ENCODE measurements at places on chromosomes 5 and 9.

DNA sequence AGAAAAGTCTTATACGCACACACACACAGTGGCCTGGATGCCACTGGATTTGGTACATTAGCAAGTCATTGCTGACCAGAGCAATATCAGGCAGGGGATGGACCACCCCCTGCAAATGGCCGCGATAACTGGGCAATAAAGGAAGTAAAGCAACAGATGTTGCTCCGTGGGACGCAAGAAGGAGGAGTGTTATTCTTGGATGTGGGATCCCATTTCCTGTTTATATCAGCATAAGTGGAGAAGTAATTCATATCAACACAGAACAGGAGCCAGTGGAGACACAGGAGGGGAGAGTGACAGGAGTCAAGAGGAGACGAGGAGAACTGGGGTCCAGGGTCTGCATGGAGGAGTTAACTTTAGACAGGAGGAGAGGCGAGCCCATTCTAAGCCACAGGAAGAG is 18.4 kb downstream of the RUFY1 start:
- no peak for DNase-seq

- DNase-seq, result no peak
These were observed 1891.7 kb upstream of the WWC1 start for GRCh38 chr5:166399781-166400180.

GRCh38 chr5:131466171-131466766 is 168.8 kb downstream of the RAPGEF6 start:
- no peak for DNase-seq

DNA sequence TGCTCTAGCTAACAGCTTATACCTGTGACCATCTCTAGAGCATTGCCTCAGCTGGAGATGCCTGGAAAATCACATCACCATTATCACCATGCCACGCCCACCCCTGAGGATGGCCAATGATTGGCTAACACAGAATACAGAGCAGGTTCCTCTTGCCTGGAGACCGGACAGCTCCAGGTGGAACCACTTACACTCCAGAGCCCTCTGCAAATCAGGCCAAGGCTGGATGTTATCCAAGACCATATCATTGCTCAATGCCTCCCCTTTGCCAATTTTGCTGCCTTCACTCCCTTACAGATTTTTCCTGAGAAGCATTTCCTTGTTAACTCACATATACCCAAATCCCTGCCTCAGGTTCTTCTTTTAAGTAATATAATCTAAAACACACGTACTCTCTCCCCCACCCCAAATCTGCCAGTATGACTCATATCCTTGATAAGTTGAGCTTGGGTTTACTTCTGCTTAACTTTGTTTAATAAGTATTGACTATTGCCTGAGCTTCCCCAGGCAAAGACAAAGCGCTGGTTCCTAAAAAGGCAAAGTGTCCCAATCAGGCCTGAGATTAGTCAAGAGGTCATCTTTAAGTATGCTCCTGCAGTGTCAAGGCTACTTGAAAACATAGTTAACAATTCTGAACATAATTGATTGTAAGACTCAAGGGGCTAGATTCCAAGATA is 309.6 kb downstream of the EPB41L4A start:
- no peak for DNase-seq

DNA sequence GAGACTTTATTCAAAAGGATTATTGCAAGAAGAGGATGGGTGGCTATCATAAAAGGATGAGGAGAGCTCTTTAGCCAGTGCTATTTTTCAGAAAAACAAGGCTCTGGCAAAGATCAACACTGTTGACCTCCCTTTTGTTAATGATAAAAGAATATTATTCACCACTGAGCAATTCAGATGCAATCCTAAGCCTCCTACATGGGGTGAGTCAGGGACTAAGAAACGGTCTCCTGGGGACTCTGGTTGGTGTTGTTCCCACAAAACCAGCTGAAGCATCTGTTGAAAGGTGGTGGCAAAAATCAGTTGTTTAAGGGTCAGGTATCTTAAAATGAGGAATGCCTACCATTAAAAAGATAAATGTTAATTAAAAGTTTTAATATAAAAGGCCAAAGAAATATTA is 7.7 kb upstream of the GCNT1 start:
- no peak for DNase-seq

DNA sequence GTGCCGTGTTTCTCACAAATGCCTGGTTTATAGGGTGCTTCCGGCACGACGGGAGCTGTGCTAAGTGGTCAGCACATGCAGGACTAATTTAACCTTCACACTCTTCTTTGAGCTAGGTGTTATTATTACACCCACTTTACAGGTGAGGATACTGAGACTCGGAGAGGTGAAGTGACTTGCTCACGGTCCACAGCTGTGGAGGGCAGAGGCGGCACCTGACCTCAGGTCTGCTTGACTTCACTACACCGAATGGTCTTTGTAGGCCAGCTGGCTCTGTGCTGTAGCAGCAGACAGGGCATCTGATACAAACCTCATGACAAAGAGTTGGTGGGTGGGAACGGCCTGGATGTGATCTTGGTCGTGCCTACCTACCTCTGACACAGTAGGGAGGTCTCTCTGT is 102.0 kb upstream of the BOD1 start:
- DNase-seq, result no peak

- DNase-seq, result no peak
These were observed 60.8 kb downstream of the DMXL1 start for GRCh38 chr5:119131530-119132304.

GRCh38 chr5:122408592-122409224 is 96.7 kb downstream of the SNCAIP start:
- DNase-seq, result no peak
